Urothelium cell line (cell line): ENCODE measurements at places on chromosomes 3 and 15.

DNA sequence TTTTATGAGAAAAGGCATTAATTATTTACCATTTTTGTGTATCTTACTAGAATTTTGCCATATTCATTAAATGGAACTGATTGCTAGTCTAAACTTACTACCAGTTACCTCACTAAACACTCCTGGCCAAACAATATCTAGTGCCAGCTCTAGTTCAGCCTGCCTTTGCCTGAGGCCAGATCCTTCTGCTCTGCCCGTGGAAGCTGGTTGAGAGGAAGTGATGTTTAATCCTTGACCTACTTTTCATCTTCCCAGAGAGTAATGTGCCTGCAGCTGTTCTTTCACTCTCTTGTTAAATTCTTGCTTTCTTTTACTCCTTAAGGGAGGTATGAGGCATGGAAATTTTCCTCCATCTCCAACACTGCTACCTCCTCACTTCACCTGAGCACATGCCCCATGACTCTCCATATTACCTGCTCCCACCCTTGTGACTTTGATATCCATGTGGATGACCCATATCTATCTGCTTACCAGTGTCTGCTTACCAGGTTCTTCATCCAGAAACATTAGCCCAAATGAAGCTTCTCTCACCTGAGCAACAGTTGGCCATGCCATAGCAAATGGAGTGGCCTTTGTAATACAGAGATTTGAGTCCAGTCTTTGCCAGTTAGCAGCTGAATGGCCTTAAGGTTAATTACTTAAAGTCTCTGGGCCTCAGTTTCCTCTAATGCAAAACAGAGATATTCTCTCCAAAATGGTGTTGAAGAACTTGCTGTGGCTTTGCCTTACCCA, 53.4 kb downstream of the UBE2E1 start:
- DNase-seq, result no peak

- DNase-seq, result no peak
Observed at GRCh38 chr3:188242436-188243123, 88.6 kb downstream of the LPP start.

- DNase-seq, result no peak
Observed at GRCh38 chr3:32371461-32372212, 20.0 kb upstream of the CMTM7 start.

DNA sequence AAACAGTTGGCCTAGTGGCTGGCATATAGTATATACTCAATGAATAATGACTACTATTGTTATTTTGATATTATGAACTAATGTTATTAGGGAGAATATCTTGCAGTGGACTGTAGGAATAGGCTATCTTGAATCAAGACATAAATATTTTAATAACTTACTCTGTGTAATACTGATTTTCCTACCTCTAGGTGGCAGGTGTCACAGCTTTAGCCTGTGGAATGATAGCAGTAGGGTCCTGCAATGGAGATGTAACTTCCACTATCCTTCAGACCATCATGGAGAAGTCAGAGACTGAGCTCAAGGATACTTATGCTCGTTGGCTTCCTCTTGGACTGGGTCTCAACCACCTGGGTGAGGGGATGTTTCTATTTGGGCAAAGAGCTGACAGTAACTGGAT, 6.5 kb downstream of the PSMD2 start:
- no peak for DNase-seq

DNA sequence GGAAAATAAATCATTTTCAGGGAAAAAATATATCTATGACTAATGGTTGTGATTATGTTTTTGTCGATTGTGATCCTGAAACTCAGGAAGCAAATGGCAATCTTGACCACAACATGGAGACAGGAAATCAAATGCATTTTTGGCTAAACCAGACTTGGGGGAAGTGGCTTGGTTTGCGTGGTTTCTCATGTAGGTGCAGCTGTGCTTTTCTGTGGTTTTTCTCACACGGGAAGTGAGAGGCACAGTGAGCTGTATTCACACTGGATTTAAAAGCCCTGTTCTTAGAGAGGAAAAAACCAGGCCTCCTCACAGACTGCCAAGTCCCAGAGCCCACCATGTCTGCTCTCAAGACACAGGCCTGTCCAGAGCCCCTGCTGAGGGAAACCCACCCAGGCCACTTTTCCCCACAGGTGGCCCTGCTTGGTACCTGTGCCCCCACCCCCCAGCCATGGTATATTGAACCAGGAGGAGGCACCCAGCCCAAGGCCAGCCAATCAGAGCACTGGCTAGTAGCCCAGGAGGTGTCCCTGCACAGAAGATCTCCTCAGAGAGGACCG, 46.1 kb downstream of the BTD start:
- peak; percentile 69 for DNase-seq

GRCh38 chr3:159356606-159357005, 554.8 kb downstream of the MFSD1 start:
- DNase-seq, result no peak

DNA sequence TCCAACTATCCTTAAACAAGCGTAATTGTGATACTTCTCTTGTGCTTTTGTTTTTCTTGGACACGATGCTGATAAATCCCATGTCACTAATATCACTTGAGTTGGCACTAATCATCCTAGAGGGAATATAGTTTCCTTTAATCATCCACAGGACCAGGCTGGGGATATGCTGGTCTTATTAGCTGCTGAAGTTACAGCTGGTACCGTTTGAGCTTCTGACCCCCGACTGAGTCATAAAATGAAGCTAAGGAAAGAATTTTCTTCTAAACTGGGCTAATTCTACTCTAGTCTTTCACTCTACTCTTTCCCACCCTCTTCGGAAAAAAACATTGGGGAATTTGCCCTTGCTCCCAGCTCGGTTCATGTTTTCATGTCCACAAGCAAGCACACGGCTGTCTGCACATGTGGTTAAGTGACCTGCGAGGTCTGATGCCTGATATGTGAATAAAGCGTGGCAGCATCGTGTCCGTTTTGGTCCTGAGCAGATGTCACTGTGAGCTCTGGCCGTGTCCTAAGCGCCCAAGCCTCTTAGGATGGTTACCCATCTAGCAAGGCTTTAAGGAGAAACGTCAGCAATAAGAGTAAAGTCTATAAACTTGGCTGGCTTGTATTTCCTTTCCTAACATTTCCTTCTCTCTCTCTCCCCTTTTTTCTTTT, 223.7 kb downstream of the ITPR1 start:
- no peak for DNase-seq

DNA sequence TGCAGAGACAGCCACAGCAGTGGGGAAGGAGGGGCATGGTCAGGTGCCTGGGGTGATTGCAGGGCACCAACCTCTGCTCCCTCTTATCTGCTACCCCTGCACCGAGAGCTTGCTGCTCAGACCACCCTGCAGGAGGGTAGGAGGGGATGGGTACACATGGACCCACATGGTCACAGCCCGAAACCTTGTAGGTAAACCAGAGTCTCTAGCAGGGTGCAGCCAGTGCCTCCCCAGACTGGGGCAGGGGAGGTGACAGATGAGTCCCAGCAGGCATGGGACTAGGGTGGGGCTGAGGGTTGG, 49.2 kb downstream of the FAH start:
- DNase-seq, result no peak

- DNase-seq, result peak; percentile 64
Observed at GRCh38 chr3:71710906-71711494, 14.2 kb downstream of the EIF4E3 start.

DNA sequence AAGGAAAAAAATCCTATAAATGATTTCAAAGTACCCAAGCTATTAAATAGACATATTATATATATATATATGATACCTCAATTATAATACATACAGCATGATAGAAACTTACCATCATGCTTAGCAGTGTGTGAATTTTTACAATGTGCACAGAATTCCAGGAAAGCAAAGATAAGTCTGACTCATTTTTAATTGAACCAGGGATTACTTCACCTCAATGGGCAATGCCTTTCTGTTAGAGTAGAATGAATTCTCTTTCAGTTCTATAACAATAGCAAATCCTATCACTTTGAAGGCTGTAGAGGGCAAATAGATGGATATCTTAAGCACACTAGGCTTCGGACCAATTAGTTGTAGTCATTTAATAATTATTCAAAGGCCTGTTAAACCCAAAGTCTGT, 54.8 kb upstream of the P3H2 start:
- DNase-seq, result no peak

DNA sequence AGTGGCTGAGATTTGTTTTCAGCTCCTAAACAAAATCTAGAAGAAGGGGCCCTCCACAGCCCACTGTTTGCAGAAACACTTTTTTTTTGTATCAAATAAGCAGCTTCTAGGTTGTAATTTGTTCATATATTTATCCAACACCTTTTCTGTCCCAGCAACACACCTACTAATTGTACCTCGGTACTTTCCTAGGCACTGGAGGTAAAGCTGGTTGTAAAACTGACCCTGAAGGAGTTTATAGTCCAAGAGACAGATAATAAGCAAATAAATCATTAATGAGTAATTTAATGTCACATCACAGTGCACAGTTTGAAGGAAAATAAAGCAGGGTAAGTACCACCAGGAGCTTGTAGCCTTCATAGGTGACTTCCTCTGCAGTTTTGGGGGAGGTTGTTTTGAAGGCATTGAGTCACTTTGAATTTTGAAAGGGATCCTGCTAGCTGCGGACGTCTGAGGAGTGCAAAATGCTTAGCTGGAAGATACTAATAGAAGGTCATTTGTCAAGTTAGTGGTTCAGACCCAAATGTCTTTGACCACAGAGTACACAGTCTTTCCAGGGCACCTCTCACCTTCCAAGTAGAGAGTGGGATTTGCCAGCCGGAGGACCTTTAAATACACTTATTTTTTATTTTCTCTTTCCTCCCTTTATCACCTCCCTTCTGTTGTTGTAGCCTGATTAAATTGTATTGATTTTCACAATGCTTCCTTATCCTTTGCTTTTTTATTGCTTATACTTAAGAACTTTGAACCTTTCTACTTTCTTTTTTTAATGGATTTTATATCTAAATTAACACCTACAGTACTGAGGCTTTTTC, 53.8 kb downstream of the CMSS1 start:
- no peak for DNase-seq

DNA sequence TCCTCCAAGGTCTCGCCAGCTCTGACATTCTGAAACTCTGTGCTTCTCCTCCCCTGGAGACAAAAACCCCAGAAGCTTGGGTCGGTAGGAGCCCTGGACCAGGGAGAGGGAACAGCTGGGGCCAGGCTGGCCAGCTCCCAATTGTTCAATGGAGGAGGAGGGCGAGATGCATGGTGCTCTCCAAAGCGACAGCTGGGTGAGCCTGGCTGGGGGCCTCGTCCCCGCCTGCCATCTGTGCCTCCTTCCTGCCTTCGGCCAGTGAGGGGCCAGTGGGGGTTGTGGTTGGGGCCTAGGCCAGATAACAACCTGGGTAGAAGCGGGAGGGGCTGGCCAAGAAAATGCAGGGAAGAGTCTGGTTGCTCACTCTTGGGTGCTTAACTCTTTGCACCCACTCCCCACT, 79.4 kb downstream of the CORO2B start:
- no peak for DNase-seq

DNA sequence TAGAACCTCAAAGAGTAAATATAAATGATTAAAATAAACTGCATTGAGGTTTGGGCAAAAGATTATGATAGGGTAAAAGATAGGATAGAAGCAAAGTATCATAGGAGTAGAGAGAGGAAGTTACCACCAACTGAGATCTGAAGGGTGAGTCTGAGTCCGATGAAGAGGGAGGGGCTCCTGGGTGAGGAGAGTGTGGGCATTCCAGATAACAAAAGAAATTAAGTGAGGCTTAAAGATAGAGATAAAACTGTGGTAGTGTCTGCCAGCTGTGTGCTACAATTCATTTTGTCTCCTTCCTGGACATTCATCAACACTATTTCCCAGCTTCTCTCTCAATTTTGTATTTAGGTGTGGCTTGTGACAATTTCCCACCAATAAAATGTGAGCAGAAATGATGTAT, 343.0 kb upstream of the PLSCR5 start:
- DNase-seq, result no peak

DNA sequence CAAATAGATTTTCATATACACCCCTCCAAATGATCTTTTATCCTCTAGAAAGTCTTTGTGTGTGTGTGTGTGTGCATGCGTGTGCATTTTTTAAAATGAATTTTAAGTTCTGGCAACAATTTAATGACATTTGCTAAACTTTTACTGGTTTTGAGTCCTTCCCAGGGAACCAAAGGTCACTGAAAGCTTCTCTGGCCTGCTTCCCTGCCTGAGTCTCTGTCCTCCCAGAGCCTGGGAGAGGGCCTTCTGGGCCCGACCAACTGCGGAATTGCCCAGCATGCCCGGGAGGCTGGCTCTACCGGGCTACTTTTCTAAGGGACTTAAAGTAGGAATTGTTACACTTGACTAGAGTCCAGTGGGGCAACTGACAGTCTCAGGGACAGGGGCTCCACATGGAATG, 7.4 kb upstream of the RBPMS2 start:
- no peak for DNase-seq

GRCh38 chr3:46517016-46517783, 19.4 kb downstream of the RTP3 start:
- peak; percentile 83 for DNase-seq

DNA sequence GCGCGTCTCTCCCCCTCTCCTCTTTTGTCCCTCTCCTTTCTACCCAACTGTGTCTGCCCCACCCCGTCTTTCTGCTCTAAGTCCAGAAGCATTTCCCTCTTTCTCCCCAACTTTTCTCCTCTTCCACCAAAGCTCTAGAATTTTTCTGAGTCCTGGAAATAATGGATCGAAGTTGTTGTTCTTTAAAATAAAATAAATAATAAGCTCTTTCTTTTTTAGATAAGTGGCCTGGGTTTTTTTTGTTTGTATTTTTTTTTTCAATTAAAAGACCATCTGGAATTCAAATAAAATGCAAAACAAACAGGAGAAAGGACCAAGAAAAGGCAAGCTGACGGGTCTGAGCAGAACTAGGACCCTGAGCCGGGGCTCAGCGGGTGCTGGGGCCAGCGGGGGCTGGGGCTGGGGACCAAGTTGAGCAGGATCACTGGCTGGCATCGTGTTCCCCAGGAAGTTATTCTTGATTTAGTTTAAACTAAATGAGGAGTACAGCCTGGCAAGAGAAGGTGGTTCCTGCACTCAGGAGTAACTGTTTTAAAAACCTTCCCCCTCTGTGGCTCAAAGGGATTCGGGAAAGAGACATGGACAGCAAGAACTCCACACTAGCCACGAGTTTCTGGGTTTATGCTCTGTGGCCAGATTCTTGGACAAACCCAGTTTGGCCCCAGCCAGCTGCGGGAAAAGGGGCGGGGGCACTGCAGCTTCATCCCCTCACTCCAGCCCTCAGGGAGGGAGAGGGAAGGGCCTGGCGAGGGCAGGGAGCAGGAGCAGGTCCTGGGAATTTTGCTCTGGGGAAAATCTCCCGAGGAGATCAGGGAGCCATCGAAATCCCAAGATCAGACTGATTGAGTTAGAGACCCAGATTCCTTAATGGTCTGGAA, 8.4 kb downstream of the GATA2 start:
- no peak for DNase-seq

DNA sequence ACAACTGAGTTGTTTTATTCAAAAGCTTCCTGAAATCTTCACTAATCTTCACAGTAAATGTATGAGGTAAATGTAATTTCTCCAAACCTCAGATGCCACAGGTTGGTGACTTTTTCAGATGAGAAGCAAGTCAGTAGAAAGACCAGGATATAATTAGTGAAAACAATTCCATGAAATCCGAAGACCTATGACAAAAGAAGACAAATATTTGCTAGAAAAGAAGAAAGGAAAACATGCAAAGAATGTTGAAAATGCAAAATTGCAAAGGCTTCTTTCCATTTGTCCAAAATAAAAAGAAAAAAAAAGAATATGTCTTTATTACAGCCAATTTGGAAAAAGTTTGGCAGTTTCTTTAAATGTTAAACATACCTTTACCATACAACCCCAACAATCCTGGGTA, 88.3 kb upstream of the MYRIP start:
- no peak for DNase-seq
